ENCODE measurements at places on chromosomes 16 and 17. TPM values are rescaled to one million over a fixed set of nuclear protein-coding genes. Genes with fewer than 3 reads are reported as not detected.

The C17orf107 gene
- 1.7 TPM for total RNA-seq

The FOXL1 gene
- 7.5 TPM for total RNA-seq

- DNase-seq: no peak
- no peak overlapping the region for H3K4me3 ChIP-seq
- H3K36me3 ChIP-seq: no peaks in the 10 kb centered on the region
- no peaks in the 10 kb centered on the region for H3K4me1 ChIP-seq
- H3K27ac ChIP-seq: no peak overlapping the region
Measured at GRCh38 chr16:82345318-82345717, 175.3 kb upstream of the MPHOSPH6 start.

DNA sequence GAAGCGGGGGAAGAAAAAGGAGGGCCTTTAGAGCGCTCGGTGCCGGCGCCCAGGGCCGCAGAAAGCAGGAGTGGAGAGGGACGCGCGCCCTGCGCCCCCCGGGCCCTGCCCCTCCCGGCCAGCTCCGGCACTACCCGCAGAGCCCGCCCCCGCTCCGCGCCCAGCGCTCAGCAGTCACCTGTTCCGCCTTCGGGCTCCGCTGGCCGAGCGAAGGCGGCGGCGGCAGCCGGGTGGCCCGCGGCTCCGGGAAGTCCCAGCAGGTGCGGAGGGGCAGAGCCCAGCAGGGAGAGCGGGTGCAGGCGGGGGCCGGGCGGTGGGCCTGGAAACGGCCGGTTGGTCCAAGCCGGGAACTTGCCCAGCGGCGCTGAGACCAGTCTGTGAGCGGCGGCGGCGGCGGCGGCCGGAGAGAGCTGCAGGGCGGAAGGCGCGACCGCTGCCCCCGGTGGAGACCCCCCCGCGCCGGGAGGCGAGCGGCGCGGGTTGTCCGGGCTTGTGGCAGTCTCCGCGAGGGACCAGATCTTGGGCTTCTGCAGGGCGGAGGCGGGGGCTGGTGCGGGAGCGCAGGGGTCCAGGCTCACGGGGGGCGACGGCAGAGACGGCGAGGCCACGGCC lies 2.2 kb downstream of the IRX3 start:
- no peaks in the 10 kb centered on the region for H3K36me3 ChIP-seq
- H3K4me3 ChIP-seq: no peak overlapping the region
- no peaks in the 10 kb centered on the region for H3K27me3 ChIP-seq
- DNase-seq: no peak
- no peak overlapping the region for H3K27ac ChIP-seq

DNA sequence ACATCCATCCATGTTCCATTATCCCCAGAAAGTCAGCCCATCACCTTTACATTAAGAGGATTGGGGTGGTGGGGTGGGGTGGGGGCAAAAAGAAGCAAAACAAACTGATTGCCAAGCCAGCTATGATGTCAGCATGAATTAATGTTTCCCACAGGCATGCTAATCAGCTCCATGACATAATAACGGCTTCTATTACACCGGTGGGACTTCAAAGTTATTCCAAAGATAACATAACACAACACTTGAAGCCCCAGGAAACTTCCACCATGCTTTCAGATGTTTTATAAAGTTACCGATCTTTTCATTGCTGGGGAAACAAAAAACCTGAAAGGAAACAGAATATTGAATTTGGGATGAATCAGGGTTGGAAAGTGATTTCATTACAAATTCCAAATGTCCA lies 155.9 kb upstream of the IRX5 start:
- no peaks in the 10 kb centered on the region for H3K36me3 ChIP-seq
- H3K4me1 ChIP-seq: no peaks in the 10 kb centered on the region
- H3K27ac ChIP-seq: no peak overlapping the region
- no peak overlapping the region for H3K4me3 ChIP-seq

DNA sequence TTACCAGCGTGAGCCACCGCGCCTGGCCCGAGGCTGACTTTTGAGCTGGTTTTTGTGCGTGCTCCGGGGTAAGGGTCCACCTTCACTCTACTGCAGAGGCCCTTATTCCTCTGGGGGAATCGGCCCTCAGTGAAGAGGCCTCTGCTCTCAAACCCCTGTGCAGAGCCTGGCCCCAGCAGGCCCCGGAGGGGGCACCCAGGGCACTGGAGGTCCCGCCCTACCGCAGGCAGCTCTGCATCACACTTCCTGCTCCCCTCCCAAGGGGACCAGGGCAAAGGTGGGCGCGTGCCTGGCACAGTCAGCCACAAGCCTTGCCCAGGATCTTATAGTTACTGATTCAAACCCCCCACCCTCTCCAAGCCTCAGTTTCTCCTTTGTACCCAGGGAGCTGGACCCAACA lies 3.6 kb upstream of the UBE2I start:
- no peaks in the 10 kb centered on the region for H3K36me3 ChIP-seq
- H3K27ac ChIP-seq: peak overlapping the region; percentile 40
- DNase-seq: no peak
- no peak overlapping the region for H3K4me3 ChIP-seq
- no peaks in the 10 kb centered on the region for H3K27me3 ChIP-seq
- H3K4me1 ChIP-seq: peaks cover 76% of the 10 kb centered on the region

The KRT20 gene
- 1.5 TPM for total RNA-seq

- no peak within 1 kb of the TSS for H3K27ac ChIP-seq
- no peaks in the 10 kb centered on the region for H3K36me3 ChIP-seq
- H3K4me1 ChIP-seq: peaks cover 16% of the 10 kb centered on the region
- no peaks in the 10 kb centered on the region for H3K27me3 ChIP-seq
- no peak within 1 kb of the TSS for H3K4me3 ChIP-seq
- no peak for DNase-seq
Measured at GRCh38 chr16:566475-567372, at the start of gene NHLRC4. Gene NHLRC4, plus strand, starts transcription at chr16:567005. Its CDS starts 1,043 bp downstream, at chr16:568048.

GRCh38 chr16:58462997-58463941 lies 36.7 kb upstream of the NDRG4 start:
- no peak for DNase-seq
- no peaks in the 10 kb centered on the region for H3K27me3 ChIP-seq
- peaks cover 12% of the 10 kb centered on the region for H3K4me1 ChIP-seq
- H3K4me3 ChIP-seq: no peak overlapping the region
- no peaks in the 10 kb centered on the region for H3K36me3 ChIP-seq
- no peak overlapping the region for H3K27ac ChIP-seq
